AG09319 (cell line): ENCODE measurements at places on chromosomes 6 and 20.

DNA sequence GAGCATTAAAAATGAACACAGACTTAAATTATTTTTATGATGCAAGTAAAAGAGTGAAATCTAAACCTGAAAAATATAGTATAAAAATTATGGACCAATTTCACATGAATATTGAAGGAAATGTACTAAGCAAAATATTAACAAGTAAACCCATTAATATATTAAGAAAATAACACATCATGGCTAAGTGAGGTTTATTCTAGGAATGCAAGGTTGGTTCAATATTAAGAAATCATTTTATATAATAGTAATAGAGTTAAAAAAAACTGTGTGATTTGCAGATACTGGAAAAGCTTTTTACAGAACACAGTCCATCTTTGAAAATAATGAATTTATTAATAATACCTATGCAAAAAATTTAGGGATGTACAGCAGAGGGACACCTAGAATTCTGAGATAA is 20.9 kb downstream of the ZSCAN12 start:
- DNase-seq: no peak

DNA sequence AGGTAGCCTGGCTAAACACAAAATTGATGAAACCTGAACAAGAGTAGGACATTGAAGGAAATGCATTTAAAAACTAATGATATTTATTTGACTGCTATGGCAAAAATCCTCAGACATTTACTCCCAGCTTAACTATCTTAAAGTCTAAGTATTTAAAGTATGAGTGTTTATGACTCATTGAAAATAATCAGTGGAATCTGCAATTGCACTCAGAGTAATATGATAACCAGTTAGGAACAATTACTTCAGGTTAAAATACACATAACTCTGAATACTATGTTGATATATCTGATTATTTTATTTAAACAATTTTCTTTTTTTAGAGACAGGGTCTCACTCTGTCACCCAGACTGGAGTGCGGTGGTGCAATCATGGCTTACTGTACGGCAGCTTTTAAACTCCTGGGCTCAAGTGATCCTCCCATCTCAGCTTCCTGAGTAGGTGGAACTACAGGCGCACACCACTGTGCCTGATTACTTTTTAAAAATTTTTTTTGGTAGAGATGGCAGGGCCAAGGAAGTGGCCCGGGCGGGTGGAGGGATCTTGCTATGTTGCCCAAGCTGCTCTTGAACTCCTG is 43.9 kb downstream of the FILIP1 start:
- DNase-seq: no peak

DNA sequence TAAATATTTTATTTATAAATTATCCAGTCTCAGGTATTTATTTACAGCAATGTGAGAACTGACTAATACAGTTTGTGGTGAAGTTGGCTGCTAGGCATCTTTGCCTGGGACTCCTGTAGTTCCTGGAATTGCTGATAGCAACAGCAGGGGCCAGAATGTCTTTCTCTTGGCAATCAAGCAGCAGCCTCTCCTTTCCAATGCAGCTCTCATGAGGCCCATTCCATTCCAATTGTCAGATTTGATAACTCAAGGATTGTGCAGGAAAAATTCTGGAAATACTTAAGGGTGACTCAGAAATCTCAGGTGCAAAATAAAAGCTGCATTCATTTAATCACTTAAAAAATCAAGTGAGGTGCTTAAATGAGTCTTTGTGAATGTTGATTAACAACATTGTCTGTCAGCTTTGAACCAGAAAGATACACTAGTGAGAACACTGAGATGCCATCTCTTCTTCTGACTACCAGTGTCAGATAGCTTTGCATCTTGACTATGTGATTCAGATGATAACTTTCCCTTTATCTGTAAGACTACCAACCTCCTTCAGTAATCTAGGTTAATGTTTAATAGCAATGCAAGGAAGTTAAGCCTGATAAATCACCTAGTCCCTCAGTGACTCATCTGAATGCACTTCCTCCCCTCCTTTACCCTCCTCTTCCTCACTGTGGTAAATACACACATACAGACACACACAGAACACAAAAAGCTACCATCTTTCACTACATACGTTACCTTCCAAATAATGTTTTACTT is 32.1 kb upstream of the COL21A1 start:
- DNase-seq: no peak

GRCh38 chr20:63081831-63082230 is 75.1 kb upstream of the BHLHE23 start:
- no peak for DNase-seq

DNA sequence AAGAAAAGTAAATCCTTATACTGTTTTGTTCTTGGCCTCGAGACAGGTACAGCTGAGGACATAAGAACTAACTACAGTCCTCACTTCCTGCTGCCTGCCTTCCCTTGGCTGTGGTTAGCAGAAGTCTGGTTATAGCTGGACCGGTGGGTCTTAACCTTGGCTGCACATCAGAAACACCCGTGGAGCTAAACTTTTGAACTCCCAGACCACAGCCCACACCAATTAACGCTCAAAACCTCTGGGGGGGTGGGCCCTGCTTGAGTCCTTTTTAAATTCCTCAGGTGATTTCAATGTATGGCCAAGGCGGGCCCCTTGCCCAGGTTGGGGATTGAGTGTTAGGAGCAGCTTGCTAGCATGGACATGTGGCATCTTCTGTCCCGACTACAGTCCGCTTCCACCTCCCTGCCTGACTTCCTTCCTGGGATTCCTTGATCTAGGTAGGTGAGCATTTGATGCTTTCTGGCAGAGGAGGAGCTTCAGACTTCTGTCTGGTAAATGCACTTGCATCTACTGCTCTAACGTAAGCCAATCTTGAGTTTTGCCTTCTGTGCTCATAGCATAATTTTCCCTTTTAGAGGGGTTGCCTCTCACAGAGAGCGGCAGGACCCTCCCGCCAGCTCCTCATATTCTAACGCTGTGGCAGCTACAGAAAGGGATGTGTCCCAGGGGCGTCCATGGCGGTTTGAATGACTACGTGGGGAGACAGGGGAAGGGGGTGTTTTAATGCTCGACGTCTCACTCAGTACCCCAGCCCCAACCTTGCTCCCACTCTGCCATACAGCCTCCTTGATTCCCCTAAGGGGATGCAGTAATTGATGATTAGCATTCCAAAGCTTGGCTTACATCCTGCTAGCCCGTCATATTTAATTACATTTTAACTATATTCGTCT is 390.1 kb downstream of the ZFAND3 start:
- DNase-seq: no peak

GRCh38 chr20:63431944-63432343 is 40.5 kb downstream of the KCNQ2 start:
- no peak for DNase-seq

DNA sequence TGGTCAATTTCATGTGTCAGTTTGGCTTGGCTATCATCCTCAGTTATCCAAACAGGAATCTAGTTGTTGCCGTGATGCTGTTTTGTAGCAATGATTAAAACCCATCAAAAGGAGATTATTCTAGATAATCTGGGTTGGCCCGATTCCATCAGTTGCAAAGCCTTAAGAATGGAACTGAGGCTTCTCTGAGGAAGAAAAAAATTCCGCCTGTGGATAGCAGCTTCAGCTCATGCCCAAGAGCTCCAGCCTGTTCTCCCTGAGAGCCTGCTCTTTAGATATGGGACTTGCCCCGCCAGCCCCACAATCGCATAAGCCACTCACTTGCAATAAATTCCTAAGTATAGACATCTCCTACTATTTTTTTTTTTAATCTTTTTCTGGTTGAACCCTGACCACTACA is 61.5 kb downstream of the SEL1L2 start:
- DNase-seq: no peak

DNA sequence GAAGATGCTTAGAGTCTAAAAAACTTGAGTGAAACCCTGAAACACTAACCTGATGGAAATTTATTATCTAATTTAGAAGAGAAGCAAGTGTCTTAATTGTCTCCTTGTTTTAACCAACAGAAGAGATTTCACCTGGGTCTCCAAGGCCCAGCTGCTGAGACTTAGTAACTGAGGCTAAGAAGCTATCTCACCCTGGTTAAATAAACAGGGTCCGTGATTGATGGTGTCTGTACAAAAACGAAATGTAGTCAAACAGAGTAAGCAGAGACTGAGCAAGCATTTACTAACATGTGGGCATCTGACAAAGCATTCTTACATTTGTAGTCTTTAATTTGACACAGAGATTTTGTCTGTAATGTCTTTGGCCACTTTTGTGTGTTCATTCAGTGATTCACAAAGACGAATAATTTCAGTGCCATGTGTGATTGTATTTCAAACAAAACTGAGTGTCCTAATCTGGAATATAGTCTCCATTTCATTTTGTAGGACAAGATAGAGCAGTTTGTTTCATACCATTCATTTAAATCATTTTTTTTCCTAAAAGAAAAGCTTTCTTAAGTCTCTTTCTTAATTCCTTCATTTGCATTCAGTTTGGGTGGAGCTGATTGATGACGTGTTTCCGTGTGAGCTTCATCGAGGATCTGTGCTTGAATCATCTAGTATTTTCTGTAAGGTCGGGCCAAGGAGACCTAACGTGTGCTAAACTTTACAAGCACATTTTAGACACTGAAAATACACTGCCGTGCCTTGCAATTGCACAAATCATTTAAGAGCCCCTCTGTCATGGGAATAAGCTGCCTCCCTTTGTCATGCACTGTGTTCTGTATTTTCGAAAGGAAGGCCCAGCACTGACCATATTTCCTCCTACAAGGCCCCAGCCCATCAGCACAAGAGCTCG is 170.6 kb upstream of the QKI start:
- DNase-seq: no peak

- no peak for DNase-seq
Observed at GRCh38 chr6:38552121-38552520, 87.6 kb downstream of the BTBD9 start.

DNA sequence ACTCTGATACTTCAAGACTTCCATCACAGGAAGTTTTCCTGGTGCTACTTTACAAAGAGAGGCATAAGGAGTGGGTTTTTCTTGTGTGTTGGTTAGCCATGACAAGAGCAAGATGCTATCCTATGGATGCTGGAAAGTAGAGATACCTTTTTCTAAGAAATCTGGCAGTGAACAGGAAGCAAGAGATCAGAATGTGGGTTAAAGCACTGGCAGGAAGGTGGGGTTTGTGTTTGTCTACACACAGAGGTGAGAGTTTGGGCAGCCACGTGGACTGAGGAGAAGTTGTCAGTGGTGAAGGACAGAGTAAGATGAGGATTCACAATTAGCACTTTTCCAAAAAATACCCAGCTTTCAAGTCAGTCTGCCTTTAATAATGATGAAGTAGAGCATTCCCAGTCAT is 17.9 kb downstream of the SLC2A12 start:
- no peak for DNase-seq

DNA sequence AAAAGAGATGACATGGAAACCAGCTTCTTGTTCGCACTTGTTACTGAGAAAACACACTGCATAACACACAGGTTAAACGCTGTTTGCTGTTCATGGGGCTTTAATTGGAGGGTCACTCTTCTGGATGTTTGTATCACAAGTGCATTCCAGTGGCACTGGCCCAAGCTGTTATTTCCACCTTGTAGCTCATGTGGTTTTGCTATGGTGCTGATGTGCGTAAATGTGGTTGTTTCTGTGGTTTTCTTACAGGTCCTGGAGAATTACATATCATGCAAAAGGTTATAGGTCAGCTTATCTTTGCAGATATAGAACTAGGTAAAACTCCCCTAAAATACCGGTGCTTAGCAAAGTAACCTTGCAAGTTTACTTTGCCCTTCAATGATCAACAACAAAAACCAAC is 89.3 kb upstream of the AHI1 start:
- DNase-seq: no peak

GRCh38 chr20:63326314-63327230 is 33.6 kb downstream of the COL20A1 start:
- no peak for DNase-seq

DNA sequence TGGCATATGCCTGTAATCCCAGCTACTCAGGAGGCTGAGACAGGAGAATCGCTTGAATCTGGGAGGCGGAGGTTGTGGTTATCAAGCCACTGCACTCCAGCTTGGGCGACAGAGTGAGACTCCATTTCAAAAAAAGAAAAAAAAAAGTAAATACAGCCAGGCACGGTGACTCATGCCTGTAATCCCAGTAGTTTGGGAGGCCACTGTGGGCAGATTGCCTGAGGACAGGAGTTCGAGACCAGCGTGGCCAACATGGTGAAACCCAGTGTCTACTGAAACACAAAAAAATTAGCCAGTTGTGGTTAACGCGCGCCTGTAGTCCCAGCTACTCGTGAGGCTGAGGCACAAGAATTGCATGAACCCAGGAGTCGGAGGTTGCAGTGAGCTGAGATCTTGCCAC is 1.5 kb upstream of the NINL start:
- no peak for DNase-seq

DNA sequence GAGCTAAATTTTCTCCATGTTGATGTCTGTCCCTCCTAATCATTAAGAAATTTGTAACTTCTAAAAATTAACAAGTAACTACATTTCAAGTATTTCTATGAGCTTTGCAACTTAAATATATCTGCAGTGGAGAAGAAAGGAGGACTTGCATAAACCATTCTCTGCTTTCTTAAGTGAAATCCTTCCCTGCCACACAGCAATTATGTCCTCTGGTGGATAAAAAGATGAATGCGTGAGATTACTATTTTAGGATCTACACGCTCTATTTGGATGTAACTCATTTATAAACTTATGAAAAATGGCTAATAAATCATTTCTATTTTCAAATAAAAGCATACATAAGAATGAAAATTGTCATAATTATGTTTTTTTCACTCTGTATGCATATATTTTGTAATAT is 338.0 kb upstream of the PTCHD4 start:
- DNase-seq: no peak

- DNase-seq: no peak
Observed at GRCh38 chr6:112464901-112465665, 118.0 kb downstream of the RFPL4B start.

DNA sequence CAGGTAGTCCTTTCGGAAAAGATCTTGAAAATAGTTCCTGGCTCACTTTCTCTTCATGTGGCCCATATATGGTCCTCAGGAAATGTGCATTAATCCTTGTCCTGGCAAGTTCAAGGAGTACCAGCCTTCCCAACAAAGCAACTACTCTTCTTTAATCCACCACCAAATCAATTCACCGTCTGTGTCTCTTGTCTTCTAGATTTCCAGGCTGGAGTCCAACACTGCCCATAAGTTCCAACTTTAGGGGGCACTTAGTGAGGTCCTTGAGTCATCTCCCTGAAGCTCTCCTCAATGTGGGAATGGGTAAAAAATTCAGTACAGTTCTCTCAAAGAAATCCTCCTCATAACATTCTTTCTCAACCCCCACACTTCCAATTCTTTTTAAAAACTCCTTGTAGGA is 6.9 kb upstream of the DAAM2 start:
- no peak for DNase-seq

DNA sequence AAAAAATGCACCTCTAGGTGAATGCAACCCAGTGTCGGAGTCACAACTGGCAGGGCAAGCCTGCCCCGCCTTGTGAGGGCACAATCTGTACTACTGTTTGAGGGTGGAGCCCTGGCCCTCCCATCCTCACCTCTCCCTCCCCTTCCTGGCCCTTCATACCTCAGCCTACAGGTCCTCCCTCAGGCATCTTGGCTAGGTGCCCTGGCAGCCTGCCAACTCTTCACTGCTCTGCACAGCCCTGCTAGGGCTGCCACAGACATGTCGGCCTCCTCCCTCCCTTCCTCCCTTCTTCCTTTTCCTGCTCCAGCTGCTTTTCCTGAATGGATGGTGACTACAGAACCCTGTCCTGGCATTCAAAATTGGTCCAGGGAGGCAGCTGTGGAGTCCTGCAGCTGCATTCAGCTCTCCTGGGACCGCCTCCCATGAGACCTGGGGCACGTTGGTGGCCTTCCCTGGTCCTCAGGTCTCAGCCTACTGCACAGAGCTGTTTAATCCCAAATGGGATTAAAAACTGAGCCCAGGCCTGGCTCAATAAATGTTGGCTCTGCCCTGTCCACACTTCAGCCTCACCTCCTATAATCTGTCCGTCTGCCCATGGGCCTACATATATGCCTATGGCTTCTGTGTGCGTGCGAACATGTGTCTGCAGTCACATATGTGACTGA is 52.7 kb downstream of the CDH22 start:
- no peak for DNase-seq
